Fibroblast of lung (primary cell): ENCODE measurements at places on chromosomes 6 and 20. TPM values are rescaled to one million over a fixed set of nuclear protein-coding genes. Genes with fewer than 3 reads are reported as not detected.

DNA sequence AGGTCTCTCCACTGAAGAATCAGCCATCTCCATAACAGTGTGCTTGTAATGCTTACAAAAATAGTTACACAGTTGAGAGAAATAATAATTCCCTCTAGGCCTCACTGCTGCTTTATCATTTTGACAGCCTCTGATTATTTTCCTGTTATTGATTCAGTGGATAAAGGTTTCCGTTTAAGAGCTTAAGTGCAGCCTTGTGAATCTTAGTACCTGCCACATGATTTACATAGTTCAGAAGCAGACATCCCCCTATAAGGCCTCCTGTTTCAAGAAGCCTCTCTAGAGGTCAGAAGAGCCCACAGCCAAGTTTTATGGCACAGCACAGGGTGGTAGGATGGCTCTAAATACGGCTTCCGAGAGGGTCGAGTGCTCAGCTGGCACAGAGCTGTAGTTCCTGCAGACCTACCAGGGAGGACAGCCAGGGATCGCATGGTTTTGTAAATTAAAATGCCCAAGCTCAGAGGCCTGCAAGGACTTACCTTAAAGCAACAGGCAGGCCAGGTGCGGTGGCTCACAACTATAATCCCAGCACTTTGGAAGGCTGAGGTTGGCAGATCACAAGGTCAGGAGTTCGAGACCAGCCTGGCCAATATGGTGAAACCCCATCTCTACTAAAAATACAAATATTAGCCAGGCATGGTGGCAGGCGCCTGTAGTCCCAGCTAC, 17.6 kb upstream of the PYGB start:
- DNase-seq: no peak

SIRT5 gene
- polyA plus RNA-seq: 3.6 and 4.4 TPM in 2 replicates

GRCh38 chr6:47571488-47571887, 93.9 kb downstream of the CD2AP start:
- no peak for DNase-seq

- no peak for DNase-seq
Measured at GRCh38 chr6:124872361-124873065, 89.7 kb upstream of the RNF217 start.

RBPJL gene
- not detected in 2 replicates for polyA plus RNA-seq

DNA sequence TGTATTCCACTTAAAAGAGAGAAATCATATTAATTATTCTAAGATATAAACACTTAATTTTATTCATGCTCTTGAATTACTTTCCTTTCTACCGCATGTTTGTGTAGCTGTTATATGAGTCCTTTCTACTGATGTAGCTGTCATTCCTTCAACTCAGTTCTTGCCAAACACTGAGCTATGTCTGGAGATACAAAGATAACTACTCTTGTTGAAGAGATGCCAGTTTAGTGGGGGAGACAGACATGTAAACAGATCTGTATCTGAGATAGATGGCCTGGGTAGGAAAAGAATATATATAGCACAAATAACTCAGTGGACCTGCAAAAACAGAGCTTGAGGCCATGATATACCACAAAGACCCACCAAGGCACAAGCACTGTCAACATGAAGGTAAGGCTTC, 157.3 kb downstream of the BTBD9 start:
- DNase-seq: peak; percentile 15

GRCh38 chr6:11241793-11242201, 9.3 kb upstream of the NEDD9 start:
- peak; percentile 58 for DNase-seq

- DNase-seq: no peak
Measured at GRCh38 chr20:20440886-20441658, 73.2 kb downstream of the INSM1 start.

- DNase-seq: no peak
Measured at GRCh38 chr6:9732056-9732455, 682.8 kb downstream of the TFAP2A start.

DNA sequence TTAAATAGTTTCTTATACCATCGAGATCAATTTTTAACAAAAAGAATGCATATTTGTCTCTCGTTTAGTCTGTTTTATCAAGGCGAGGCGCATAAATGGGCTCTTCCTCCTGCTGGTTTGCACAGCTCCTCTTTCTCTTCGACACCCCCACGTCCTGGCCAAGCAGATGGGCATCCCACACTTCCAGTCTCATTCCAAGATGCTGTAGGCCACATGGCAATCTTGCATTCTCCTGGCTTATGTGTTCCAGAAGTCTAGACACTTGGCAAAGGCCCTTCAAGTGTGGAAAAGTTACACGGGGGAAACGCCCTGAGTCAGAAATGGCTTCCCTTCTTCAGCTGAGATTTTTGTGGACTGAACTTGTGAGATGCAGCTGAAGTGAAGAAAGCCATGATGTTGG, 447.1 kb downstream of the QKI start:
- DNase-seq: no peak

DNA sequence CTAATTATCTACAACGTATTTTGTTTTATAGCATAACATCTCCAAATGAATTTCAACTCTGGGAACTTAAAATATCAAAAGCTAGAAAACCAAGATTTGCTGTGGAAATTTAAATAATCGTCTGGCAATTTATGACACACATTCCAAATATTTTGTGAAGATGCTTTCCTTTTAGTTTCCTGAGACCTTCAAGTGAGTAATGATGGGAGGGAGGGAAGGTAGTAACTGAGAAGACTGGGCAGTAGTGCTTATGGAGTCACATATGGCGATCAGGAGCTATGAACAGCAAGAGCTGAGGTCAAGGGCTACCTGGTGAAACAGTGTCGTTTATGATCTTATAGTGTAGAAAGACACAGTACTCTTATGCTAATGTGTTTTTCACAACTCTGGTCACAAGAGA, 178.2 kb upstream of the THEMIS start:
- DNase-seq: no peak

HLA-G gene
- 0.23 and 0.24 TPM in 2 replicates for polyA plus RNA-seq

TFAP2B gene
- not detected in 2 replicates for polyA plus RNA-seq

TMEM151B gene
- not detected in 2 replicates for polyA plus RNA-seq

DNA sequence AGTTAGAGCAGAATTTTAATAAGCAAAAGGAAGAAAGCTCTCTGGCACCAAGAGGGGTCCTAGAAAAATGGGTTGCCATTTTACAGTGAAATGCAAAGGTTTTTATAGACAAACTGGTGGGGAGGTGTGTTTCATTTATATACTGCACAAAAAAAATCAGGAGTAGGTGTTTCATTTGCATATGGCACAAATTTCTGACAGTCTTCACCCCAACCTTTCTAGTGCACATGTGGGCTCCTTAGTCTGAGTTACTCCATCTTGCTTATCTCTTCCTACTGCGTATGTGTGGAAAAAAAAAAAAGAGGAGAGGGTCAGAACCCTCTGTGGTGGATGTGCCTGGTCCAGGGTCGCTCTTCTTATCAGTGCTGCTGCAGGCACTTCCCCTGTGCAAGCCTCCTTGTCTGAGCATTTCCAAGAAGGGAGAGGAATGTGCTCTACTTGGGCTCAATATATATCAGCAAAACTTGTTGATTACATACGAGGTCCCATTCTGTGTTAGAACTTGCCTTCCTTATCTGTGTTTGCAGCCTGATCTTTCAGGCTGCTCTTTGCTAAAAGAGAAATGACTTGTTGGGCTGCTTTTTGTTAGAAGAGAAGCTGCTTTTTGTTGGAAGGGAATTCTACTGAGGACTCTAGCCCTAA, 59.0 kb upstream of the MRAP2 start:
- no peak for DNase-seq

LHFPL5 gene
- not detected in 2 replicates for polyA plus RNA-seq

KIF25 gene
- polyA plus RNA-seq: not detected in 2 replicates

DNA sequence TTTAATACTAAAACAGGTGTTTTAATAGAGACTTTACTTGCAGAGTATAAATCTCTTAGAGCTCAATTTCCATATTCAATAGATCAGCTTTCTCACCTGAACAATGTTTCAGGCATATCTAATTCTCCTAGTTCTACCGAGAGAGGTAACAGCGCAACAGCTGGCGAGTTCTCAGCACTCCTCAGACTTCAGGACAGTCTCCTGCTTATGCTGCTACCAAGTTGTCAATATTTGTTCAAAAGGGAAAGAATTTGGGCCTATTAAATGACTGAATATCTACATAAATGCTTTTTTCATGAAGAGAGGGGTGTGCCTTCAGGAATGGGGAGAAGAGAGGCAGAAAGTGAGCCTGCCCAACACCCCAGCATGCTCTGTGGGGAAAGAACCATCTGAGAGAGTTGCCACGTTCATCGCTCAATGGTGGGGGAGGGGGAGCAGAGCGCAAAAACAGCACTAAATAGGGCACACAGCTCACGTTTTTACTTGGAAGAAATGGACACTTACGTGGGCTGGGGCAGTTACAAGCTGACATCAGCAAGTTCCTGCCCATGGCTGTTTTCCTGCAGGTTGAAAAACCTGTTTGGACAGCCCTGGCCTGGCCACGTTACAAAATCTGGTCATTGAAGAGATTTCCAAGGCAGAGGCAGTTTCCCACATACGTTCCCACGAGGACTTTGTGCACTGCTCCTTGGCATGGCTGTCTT, 38.0 kb downstream of the EZR start:
- no peak for DNase-seq

GRCh38 chr20:48897305-48898010, 24.1 kb upstream of the ARFGEF2 start:
- DNase-seq: peak; percentile 78

GRCh38 chr6:117118490-117118889, 146.9 kb upstream of the VGLL2 start:
- no peak for DNase-seq

- DNase-seq: peak; percentile 83
Measured at GRCh38 chr20:19947611-19948264, 69.4 kb upstream of the NAA20 start.

CPNE5 gene
- 0.02 TPM in 2 replicates for polyA plus RNA-seq

- no peak for DNase-seq
Measured at GRCh38 chr20:63189322-63189642, 26.6 kb downstream of the YTHDF1 start.

B4GALT5 gene
- 28.0 and 34.1 TPM in 2 replicates for polyA plus RNA-seq

GRCh38 chr6:41576667-41577066, 30.5 kb downstream of the FOXP4 start:
- DNase-seq: no peak

DNA sequence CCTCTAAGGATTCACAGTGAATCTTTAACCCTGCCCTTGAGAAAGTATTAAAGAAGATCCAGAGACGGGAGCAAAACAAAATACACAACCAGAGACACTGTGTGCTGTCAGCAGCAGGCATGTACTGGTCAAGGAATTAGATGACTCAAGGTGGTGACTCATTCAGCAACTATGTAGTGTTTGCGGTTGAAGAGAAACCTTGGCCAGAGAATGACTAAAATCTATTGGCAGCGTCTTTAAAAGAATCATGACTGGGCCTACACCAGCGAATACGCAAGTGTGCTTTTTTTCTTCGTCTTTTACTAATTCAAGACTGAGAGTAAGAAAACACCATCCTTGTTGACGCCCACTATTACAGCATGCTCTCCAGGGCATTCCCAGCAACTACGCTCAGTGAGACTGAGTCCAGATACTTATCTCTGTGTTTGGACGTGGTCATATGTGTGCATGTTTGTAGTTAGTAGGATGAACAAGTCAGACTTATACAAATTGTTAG, 72.4 kb upstream of the BACH2 start:
- peak; percentile 100 for DNase-seq

GRCh38 chr6:44297063-44298038, 15.8 kb downstream of the AARS2 start:
- peak; percentile 16 for DNase-seq

- DNase-seq: no peak
Measured at GRCh38 chr6:101303495-101303894, 90.0 kb upstream of the GRIK2 start.

GSTA2 gene
- polyA plus RNA-seq: not detected in 2 replicates

GRCh38 chr20:48102931-48103660, 317.8 kb upstream of the SULF2 start:
- peak; percentile 82 for DNase-seq

GRCh38 chr6:47752801-47753200, 29.0 kb upstream of the OPN5 start:
- DNase-seq: no peak

DNA sequence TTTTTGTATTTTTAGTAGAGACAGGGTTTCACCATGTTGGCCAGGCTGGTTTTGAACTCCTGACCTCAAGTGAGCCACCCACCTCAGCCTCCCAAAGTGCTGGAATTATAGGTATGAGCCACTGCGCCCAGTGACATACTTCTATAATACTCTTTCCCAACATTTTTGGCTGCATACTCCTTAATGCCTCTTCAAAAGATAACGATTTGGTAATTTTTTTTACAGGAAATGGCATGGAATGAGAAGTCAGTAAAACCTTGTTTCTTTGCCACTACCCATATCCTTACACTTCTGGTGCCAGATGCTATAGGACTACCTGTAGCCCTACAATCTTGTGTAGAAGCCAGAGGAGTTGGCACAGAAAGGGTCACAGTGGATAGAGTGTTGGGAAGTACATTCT, 41.4 kb upstream of the SGK1 start:
- no peak for DNase-seq

DNA sequence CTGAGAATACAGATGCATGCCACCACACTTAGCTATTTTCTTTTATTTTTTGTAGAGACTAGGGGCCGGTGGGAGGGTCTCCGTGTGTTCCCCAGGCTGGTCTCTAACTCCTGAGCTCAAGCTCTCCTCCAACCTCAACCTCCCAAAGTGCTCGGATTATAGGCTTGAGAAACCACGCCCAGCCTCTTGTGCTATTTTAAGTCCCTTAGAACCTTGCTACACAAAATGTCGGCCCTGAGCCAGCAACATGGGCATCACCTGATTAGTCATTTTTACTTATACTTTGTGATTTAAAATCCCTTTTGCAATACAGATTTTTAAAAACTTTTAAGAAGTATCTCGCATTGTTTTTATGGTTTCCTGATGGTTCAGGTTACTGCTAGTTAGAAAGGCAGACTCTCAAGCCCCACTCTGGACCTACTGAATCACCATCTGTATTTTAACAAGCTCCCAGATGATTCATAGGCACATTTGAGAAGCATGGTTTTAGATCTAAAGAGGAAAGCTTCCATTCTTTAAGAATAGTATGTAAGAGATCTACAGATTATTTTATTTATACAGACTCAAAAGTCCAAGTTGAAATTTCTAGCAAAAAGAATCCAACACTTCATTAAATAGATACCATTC, 186.3 kb downstream of the PTPRT start:
- DNase-seq: no peak

CDSN gene
- not detected in 2 replicates for polyA plus RNA-seq

TPD52L2 gene
- polyA plus RNA-seq: 212 and 227 TPM in 2 replicates

- no peak for DNase-seq
Measured at GRCh38 chr20:24720957-24721356, 228.1 kb upstream of the CST7 start.

OPRM1 gene
- polyA plus RNA-seq: not detected in 2 replicates

PKIB gene
- polyA plus RNA-seq: 2.2 and 4.4 TPM in 2 replicates

DNA sequence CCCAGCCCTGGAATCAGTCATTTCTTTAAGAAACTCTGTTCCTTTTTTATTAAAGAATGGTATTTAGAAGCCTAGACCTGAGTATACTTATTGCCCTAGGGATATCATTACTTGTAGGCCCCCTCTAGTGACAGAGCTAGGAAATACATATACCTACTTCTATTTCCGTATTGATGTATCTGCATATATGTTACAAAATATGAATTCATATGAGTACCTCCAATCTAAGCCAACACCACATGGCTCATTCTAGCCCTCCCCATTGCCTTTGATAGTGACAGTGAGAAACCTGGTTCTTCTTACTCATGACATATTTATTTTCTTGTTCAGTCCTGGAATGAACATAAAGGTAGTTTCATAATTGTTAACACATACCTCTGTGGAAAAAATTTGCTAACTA, 137.2 kb downstream of the FARS2 start:
- peak; percentile 61 for DNase-seq

GRCh38 chr6:160238761-160239751, 19.6 kb downstream of the SLC22A2 start:
- DNase-seq: peak; percentile 51

GRCh38 chr6:169669889-169670288, 31.9 kb downstream of the WDR27 start:
- DNase-seq: peak; percentile 23

- DNase-seq: no peak
Measured at GRCh38 chr6:122619309-122619708, 9.1 kb downstream of the PKIB start.
